CD8-positive, alpha-beta memory T cell (primary cell): ENCODE measurements at places on chromosomes 7 and 10. TPM values are rescaled to one million over a fixed set of nuclear protein-coding genes. Genes with fewer than 3 reads are reported as not detected.

Gene GTPBP10
- 31.3 TPM for polyA plus RNA-seq

Gene NUTM2D
- polyA plus RNA-seq = not detected

Gene SPAM1
- polyA plus RNA-seq = not detected

Gene ELMO1
- 65.6 TPM for polyA plus RNA-seq

- DNase-seq = no peak
Measured at GRCh38 chr7:131234719-131235488, 92.8 kb upstream of the MKLN1 start.

GRCh38 chr7:151372612-151373265 is 31.1 kb downstream of the NUB1 start:
- DNase-seq = no peak

GRCh38 chr7:30023524-30023923 is 3.0 kb downstream of the FKBP14 start:
- DNase-seq = no peak

Gene SFRP5
- 0.54 TPM for polyA plus RNA-seq

DNA sequence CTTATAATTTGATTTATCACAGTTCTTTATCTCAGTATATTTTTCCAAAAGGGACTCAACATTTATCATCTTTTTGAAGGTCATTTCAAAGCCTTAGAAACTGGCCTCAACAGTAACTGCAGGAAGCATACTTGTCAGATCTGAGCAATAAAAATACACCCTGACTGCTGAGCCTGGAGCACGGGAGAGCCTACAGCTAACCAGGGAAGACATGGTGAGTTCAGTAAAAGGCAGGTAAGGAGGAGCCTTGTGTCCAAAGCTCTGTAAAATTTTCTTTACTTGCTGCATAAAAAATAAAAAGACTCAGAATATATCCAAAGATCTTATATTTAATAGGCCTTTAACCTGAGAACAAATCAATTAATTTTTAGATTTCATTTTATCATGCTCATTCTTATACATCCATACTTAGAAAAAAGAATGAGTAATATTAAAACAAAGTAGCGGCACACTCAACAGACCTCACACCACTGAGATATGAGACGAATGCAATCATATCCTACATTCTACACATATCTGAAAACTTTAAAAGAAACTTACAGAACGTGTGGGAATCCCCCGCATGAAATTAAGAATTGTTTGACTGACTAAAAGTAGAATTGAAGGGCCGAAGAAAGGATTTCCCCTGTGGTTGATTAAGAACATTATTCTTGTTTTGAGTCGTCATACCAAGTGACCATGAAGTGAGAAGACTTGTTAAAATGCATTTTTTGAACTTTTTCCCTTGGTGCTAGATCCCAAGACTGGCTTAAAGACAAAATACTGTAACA is 296.4 kb upstream of the MKLN1 start:
- DNase-seq = no peak

GRCh38 chr10:6396652-6397051 is 183.4 kb downstream of the PRKCQ start:
- DNase-seq = no peak

Gene HPSE2
- polyA plus RNA-seq = 1.2 TPM

DNA sequence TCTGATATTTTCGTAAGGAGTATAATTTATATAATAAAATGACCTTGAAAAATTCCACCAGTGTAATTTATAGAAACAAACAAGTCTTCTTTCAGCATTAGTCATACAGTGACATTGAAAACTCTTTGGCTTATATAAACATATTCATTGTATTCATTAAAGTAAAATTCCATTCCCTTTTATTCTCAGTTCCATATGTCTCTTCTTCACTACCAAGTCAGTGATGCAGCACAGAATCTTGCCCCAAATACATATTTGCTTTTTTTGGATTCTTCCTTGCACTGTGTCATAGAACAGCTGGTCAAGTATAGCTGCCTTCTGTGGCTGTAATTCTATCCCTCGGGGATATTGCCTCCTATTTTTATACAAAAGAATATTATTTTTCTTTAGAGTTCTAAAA is 884.5 kb upstream of the POT1 start:
- DNase-seq = no peak

DNA sequence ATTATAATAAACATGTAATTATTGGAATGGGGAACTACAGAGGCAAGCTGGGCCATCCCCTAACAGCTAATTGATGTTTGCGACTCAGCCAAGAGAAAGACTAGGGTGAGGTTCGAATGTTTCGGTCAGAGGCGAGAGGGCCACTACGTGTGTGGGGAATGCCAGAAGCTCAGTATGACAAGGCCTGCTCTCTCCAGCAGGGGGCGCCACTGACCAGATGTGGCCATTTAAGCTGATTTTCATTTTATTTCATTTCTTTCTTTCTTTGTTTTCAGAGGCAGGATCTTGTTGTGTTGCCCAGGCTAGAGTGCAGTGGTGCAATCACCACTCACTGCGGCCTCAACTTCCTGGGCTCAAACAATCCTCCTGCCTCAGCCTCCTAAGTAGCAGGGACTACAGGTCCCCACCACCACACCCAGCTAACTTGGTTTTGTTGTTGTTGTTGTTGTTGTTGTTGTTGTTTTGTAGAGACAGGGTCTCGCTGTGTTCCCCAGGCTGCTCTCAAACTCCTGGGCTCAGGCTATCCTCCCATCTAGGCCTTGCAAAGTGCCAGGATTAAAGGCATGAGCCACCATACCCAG is 38.1 kb downstream of the TMEM130 start:
- peak; percentile 18 for DNase-seq

DNA sequence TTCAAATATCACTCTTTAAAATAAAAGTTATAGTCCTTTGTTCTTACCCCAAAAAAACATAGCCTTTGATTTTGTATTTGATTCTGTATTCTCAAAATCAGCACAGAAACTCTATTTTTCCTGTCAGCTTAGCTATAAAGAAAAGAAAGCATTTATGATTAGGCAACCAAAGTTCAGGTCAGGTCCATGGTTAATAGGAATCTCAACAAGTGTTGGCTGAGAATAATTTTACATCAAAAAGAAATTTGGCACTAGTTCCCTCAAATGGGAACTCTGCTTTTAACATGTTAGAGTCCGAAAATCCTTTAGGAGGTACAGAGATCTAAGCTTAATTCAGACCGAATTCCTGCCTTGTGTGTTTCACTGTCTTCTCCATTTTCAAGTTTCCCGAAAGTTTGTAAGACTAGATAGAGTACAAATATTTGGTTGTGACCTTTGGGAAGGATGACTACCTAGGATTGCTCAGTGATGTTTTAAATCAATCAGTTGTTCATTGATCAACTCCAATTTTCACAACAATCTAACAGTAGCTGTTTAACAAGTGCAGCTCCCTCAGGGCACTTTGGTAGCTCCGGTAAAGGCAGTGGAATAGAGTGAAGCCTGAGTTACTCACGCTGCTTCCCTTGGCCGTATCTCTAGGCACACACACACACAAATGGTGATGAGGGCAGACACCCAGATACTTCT is 8.8 kb upstream of the ENO4 start:
- DNase-seq = no peak

GRCh38 chr10:108562105-108562504 is 1361.2 kb downstream of the XPNPEP1 start:
- DNase-seq = no peak

Gene DNMBP
- 1.5 TPM for polyA plus RNA-seq

DNA sequence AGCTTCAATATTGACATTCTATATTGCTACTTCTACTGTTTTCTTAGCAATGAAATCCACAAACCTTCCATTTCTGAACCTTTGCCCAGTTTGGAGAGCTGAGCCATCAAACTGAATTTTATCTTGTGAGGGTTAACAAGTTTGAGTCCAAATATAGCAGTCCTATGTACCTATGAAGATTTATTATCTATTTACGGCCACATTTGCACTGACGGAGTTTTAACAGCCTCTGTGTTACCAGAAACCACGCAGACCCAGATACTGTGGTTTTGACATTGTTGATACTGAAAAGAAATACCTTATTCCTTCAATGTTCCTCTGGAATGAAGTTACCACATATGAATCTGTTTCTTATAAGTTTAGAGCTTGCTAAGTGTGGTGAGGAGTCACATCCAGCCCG is 172.6 kb downstream of the FGFR2 start:
- DNase-seq = no peak

DNA sequence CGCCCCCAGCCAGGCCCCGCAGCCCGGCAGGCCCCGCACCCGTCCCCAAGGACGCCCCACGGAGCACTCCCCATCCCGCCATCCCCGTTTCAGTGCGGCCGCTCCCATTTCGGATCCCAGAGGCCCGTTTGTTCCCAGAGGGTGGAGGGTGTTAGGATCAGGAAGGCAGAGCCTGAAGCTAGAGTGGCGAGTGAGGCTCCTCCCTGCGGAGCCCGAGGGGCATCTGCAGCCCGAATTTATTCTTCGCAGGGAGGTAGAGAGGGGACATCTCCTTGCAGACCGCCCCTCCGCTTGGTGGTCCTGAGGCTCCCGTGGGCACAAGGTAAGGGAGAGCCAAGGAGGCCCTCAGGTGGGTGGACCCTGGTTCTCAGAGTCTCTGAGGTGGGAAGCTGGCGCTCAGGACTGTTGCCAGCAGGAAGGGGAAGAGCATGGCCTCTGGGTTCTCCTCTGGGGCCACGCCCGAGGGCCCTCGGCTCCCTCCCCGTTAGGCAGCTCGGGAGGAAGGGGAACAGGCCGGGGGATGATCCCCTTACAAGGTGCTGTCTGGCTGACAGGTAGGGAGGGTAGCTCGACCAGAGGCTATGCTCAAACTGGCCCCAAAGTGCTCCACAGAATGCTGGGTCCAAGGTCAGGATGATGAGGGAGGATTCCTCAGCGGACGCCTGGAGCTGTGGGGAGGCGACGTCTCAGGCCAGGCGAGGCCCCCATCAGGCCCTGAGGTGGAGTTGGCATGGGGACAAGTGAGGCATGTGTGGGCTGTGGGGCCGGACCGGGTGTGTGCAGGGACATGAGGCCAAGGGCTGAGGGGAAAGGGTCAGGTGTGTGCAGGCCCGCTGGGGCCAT is 17.4 kb downstream of the POLL start:
- DNase-seq = no peak

DNA sequence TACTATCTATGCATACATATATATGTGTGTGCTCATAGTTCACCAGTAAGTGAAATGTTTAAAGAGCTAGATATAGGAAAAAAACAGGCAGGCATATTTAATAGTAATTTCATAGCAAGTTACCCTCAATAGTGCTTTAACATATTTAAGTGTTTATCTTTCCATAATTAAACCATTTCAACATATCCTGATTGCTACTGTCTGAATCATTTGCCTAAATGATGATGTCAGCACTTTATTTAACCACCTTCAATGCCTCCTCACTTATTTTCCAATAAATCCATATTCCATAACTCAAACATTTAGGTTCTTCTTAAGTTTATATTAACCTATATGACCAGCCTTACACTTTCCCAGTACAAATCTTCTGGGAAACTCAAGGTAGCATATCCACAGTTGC is 601.1 kb downstream of the ARL4A start:
- no peak for DNase-seq

- DNase-seq = no peak
Measured at GRCh38 chr7:105007298-105007697, 6.7 kb upstream of the KMT2E start.

DNA sequence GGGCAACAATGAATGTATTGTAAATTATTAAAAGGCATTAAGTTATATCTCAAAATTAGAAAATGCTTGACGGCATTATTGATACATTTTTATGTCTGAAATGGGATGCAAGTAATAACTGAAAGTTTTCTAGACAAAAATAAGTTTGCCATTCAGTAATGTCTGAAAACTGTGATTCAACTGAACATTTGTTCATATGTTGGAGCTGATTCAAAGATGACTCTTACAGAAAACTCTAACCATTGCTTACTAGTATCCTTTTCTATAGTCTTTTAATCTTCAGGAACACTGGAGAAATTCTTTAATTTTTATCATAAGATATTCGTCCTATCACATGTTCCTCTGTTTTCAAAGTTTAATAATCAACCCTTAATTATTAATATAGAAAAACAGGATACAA is 71.1 kb upstream of the TFEC start:
- no peak for DNase-seq

DNA sequence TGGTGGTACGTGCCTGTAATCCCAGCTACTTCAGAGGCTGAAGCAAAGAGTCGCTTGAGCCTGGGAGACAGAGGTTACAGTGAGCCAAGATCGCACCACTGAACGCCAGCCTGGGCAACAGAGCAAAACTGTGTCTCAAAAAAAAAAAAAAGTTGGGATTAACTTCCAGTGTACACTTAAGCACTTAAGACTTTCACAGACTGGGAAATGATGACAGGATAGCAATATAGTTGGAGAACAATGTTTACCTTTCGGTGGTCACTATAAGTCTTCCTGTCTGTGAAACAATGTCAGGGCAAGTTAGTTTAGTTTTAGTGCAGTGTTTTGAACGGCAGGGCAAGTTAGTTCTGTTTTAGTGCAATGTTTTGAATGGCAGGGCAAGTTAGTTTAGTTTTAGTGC is 130.2 kb downstream of the TPST1 start:
- DNase-seq = no peak

GRCh38 chr10:48839809-48840679 is 99.6 kb downstream of the LRRC18 start:
- DNase-seq = no peak
